ENCODE measurements at places on chromosomes 3 and 15. TPM values are rescaled to one million over a fixed set of nuclear protein-coding genes. Genes with fewer than 3 reads are reported as not detected.
A peak's percentile ranks its signal among the peaks of the same experiment; 100 is the strongest.

GRCh38 chr15:70418943-70419342 is 321.2 kb upstream of the TLE3 start:
- no peak for DNase-seq

- DNase-seq = no peak
Measured at GRCh38 chr3:127821394-127821793, 921 bp downstream of the MGLL start.

DNA sequence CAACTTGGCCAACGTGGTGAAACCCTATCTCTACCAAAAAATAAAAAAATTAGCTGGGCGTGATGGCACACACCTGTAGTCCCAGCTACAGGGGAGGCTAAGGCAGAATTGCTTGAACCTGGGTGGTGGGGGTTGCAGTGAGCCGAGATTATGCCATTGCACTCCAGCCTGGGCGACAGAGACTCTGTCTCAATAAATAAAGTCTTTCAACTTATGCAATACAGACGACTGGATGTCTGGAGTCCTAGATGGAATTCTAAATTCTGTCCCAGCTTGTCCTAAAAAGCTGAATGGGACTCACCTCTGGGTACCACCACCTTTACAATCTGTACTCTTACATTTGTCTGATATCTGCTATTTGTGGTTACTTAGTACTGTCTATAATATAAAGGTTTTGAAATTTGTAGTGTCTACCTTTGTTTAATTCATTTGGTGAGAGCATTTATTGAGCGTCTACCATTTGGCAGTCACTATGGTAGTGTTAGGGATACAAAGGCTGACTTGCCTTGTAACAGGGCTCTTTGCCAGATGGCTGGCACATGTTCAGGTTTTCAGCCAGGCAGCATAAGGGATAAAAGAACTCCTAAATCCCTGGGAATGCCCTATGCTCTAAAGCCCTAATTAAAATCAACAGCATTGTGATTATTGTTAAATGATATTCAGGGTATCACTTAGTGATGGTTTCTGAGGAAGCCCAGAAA is 7.2 kb upstream of the ZNF609 start:
- DNase-seq = peak; percentile 33

GRCh38 chr15:87080547-87080946 is 1000.9 kb downstream of the AGBL1 start:
- no peak for DNase-seq

DNA sequence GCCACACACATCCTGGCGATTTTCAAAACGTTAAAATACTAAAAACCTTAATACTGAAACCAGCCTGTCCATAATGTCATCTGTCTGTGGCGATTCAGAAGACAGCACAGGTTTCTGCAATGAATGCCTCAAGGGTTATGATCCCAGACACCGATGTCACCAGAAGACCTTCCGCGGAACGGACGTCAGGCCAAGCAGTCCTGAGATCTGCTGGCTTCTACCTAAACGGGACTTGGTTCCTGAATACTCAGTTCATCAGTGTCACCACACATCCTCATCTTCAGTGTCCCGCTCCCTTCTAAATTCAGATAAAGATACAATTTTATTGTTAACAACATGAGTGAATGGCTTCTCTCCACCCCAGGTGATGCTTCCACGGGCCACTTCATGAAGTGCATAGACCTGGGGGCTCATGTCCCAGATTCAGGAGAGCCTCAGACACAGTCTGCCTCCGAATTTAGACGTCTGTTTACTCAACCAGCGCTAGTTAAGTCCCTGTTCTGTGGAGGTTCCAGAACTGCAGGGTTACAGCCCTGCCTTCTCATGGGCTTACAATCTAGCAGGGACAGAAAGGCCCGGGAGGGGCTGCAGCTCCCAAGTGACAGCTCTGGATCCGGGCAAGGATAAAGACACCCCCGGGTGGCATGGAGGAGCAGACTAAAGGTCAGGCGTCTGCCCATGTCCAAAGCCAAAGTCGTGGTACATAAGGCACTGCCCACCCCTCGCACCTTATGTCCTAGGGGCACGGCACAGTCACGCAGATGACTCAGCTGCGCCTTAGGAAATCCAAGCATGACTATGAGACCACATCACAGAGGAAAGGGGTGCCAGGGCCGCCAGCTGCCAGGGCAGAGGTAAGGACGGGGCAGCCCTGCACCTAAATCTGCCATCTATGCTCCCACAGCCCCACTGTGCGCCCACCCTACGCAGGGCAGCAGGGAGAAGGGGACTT is 75.9 kb downstream of the VGLL4 start:
- DNase-seq = peak; percentile 84

DNA sequence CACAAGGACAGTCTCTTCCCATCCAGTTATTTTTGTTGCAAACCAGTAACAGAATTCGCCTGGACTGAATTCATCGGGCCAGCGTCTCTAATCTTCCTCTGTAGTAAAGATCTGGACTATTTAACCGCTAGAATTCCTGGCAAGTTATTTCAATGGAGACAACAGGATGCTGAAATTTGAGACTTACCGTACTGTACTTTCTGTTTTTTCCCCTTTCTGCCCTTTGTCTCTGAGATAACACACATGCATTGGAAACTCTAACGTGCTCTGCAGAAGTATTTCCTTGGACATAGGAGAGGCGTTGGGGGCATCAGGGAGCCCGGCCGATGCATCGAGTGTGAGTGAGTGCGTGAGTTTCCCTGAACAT is 61.5 kb downstream of the ASB7 start:
- DNase-seq = peak; percentile 15

DNA sequence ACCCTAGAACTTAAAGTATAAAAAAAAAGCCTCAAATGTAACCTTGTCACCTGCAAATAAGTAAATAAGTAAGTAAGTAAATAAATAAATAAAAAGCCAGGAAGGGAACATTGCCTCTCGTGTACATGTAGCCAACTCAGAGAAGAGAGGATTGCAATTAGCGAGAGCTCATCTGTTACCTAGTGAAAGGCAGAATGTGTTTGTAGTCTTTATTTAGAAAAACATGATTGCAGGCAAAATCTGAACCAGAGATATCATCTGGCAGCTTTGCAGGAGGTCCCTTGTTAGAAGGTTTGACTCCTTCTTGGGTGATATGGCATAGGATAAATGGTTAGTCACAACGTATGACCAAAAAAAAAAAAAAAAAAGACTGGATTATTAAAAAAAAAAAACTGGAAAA is 71.6 kb upstream of the SYN2 start:
- no peak for DNase-seq

DNA sequence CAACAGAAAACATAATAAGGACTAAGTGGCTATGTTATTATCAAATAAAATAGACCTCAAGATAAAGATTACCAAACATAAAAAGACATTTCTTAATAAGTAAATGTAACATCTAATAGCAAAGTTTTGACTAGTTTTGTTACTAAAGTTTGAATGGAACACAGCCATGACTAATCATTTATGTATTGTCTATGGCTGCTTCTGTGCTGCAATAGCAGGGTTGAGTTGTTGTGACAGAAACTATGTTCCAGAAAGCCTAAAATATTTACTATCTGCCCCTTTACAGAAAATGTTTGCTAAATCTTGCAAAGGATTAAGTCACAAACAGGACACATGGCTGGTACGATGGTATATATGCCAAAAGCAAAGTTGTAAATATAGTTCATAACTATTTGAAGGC is 37.9 kb upstream of the MYH15 start:
- peak; percentile 15 for DNase-seq

DNA sequence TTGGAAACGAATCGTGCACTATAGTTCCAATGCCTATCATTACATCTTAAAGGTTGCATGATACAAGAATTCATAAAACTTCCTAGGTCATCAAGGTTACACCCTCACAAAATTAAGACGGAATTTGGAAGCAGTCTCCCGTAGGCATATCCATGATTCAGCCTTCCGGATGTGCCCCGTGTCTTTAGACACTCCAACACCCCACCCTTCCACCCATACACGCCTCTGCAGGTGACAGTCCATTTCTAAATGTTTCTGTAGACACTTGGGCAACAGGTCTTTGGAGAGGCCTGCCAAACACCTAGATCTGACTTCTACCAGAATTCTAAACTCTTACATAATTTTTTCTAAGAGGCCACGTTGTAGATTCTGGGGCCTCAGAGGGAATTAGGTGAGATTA is 49.8 kb downstream of the LDHAL6B start:
- no peak for DNase-seq

- peak; percentile 51 for DNase-seq
Measured at GRCh38 chr15:62099094-62099601, 32.4 kb downstream of the C2CD4A start.

GRCh38 chr15:63870043-63870394 is 36.3 kb upstream of the HERC1 start:
- DNase-seq = no peak

DNA sequence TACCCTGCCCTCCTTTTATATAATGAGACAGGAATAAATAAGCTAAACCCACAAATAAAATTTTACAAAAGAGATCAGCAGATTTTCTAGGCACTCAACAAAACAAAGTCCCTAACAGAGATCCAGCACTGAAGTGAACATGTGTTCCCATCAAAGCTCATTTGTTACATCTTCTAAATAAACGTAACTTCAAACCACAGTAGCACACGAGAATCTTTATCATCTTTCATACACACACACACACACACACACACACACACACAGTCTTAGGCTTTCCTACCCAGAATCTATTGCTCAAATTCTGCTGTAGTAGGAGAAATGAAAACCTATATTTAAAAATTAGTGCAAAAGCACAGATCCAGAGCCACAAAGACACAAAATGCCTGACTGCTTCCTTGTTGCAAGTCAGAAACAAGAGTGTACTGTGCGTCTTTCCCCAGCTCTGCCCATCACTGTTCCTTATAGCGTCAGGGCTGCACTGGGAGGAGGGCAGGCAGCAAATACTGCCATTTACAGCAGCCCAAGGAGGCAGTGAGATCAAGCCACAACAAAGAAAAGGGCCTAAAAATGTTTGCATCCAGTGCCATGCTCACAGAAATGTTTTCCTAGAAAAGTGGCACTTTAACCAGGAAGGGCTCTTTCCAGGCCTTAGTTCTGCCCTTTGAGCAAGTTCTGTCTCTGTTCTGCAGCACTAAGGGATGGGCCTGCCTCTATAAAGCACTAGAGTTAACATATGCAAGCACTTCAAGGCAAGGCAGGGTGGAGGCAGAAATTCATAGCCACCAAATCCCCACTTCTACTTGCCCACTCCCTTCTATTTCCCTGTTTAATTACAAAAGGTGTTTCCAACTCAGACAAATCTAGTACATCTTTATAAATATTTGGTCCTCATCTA is 6.0 kb downstream of the IP6K1 start:
- DNase-seq = peak; percentile 43

- no peak for DNase-seq
Measured at GRCh38 chr3:140695361-140696061, 17.6 kb downstream of the TRIM42 start.

DNA sequence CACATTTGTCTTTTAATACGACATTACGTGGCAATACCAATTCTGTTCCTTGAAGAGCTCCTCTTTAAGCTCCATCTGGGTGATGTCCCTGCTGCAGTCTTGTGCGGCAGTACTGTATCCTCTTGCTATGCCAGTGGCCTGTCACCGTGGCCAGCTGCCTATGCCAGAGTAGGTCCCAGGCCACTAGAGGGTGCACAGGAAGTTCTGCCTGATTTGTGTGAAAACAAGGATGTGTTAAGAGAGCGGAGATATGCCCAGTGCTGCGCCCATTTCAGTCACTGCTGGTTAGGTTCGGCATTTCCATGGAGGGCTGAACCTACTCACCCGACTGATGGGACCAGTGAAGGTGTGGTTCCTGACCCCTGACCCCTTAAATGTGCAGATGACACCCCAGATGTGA is 25.2 kb downstream of the NIPA1 start:
- peak; percentile 12 for DNase-seq

DNA sequence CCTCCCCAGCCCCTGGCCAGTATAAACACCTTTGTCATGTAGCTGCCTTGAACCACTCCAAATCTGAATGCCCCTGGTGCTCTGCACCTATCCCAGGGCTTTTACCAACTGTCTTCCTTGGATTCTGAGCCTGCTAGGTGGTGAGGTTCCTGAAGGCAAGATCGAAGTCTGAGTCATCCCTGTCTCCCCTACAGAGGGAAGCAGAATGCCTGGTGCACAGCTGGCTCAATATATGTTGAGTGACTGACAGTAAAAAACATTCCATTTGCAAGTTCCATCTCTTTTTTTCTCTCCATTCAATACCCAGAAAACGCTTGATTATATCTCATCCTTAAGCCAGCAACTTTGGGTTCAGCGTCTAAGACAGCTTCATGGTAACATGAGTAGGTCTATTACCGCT is 24.7 kb downstream of the SLC24A1 start:
- DNase-seq = peak; percentile 65

- no peak for DNase-seq
Measured at GRCh38 chr15:94494732-94495131, 263.4 kb downstream of the MCTP2 start.

DNA sequence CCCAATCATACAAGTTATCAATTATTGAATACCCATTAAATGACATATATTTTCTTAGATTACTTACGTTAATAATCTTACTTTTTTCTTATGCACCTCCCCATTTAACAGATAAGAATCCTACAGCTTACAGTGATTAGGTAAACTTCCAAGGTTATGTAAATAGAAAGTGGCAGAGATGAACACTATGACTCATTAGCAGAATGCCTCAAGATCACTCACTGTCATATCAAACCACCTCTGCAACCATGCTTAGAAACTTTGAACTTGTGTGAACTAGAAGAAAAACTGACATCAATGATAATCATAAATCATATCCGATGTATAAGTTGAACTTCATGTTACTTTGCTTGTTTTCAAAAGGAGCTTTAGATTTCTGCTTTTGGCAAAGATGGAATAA is 911.6 kb upstream of the ARPP21 start:
- DNase-seq = no peak

The AADAC gene
- not detected for total RNA-seq

The SUCNR1 gene
- total RNA-seq = not detected

The GP9 gene
- total RNA-seq = not detected

The SLC22A13 gene
- total RNA-seq = under 0.01 TPM

The ALCAM gene
- total RNA-seq = 423 TPM

The NAA80 gene
- total RNA-seq = 3.1 TPM

All from IMR-90 (cell line).